ENCODE measurements at places on chromosomes 12 and 14. TPM values are rescaled to one million over a fixed set of nuclear protein-coding genes. Genes with fewer than 3 reads are reported as not detected.

GRCh38 chr12:79886917-79887519 lies 47.9 kb downstream of the PPP1R12A start:
- no peak for DNase-seq

- DNase-seq: no peak
Measured at GRCh38 chr14:89750281-89750755, 204.2 kb downstream of the EFCAB11 start.

DNA sequence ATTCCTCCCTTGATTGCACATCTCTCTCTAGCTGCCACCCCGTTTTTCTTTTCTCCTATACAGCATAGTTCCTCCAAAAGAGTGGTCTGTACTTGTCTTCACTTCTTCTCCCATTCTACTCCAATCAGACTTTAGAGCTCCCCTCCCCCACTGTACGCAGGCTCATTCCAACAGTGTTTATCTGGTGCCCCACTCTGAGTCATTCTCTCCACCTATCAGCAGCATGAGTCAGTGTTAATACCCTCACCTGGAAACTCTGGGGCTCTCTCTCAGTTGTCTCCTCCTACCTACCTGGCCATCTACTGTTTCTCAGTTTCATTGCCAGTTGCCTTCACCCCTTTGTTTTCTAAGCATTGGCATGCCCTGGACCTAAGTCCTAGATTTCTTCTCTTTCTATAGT lies 175.1 kb upstream of the ARHGAP5 start:
- DNase-seq: no peak

GRCh38 chr14:32009976-32010581 lies 67.0 kb upstream of the ARHGAP5 start:
- DNase-seq: no peak

DNA sequence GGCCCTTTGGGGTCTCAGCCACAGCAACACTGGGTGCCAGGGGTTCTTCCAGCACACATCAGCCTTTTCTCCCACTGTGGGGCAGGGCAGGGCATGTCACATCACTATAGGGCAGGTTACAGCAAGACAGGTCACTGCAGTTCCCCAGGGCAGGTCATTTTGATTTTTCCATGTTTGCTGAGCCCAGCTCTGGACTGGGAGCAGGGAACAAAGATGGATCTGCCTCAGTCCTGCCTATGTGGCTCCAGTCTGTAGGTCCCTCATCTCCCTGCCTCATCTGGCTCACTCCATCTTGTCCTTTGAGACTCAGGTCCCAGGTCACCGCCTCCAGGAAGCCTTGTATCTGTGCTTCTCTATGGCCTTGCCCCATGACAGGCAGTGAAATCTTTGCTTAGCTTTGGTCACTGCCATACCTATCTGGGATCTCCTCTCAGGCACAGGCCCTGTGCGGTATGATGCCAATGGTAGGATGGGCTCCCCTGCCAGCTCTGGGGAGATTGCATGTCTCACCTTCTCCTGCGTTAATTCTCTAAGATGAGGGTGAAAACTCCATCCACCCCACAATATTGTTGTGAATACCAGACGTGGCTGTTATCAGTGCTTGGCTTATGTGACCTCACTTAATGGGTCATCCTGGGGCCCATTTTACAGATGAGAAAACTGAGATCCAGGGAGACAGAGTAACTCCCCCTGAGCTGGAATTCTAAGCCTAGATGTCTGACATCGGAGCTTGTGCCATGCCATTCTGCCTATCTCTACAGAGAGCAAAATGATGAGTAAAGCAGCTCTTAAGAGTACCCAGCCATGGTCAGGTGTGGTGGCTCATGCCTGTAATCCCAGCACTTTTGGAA lies 1.5 kb downstream of the SERPINA6 start:
- no peak for DNase-seq

GRCh38 chr12:100234591-100235304 lies 32.1 kb downstream of the DEPDC4 start:
- no peak for DNase-seq

GRCh38 chr12:93813972-93814821 lies 137.0 kb downstream of the CRADD start:
- no peak for DNase-seq

DNA sequence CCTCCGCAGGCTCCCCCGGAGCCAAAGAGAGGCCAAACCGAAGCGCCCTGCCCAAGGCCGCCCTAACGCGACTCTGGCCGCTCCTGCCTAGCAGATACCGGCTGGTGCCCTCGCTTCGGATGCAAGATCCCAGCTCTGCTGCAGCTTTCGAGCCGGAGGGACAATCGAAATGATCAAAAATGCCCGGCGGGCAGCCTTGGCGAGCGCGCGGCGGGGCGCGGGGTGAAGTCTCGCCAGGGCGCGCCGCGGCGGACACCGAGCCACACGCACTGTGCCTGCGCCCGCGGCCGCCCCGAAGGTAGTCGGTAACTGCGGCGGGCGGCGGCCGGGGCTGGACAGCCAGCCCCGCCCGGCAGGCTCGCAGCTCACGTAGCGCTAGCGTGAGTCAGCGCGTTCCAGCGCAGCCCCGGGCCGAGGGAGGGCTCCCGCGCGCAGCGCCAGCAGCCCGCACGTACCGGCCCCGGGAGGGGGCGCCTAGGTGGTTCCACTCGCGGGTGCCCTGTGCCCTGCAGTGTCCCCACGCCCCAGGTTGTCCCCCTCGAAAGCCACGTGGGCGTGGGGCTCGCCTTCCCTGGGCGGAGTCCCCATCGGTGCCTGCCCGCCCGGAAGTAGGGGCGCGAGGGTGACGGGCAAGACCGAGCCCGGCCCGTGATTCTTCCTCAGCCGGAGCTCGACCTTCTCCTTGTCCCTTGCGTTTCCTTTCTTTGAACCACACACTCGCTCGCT lies 109.2 kb upstream of the EGLN3 start:
- DNase-seq: peak; percentile 89

- no peak for DNase-seq
Measured at GRCh38 chr12:9721394-9722092, 11.4 kb downstream of the CLECL1 start.

DNA sequence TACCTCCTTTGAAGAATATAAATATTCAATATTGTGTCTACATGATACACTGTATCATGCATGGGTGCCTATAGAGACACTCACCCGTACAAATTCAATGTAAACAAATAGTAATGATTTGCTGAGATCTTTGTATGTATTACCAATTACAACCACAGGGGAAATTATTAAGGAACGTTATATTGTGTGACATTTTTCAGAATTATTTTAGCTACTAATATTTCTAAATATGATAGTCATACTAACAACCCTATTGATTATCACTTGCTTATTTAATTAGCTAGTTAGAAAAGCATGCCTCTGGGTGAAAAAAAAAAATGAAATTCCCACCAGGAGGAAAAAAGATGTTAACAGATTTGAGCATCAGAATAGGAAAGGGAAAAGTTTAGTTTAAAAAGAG lies 2.1 kb downstream of the SOX5 start:
- no peak for DNase-seq

GRCh38 chr14:68627868-68628604 lies 164.8 kb downstream of the ZFP36L1 start:
- DNase-seq: peak; percentile 89

- no peak for DNase-seq
Measured at GRCh38 chr14:73238424-73238852, 1.1 kb downstream of the PAPLN start.

- DNase-seq: peak; percentile 84
Measured at GRCh38 chr14:65054471-65055085, 47.7 kb downstream of the MAX start.

GRCh38 chr12:29711381-29711780 lies 72.4 kb downstream of the TMTC1 start:
- DNase-seq: no peak

GRCh38 chr12:108129017-108129812 lies at the start of gene WSCD2:
Gene WSCD2, plus strand, starts transcription at chr12:108129288. Its CDS starts 66,545 bp downstream, at chr12:108195833.
- DNase-seq: no peak

GRCh38 chr12:12822886-12823285 lies 9.7 kb downstream of the DDX47 start:
- DNase-seq: no peak

DNA sequence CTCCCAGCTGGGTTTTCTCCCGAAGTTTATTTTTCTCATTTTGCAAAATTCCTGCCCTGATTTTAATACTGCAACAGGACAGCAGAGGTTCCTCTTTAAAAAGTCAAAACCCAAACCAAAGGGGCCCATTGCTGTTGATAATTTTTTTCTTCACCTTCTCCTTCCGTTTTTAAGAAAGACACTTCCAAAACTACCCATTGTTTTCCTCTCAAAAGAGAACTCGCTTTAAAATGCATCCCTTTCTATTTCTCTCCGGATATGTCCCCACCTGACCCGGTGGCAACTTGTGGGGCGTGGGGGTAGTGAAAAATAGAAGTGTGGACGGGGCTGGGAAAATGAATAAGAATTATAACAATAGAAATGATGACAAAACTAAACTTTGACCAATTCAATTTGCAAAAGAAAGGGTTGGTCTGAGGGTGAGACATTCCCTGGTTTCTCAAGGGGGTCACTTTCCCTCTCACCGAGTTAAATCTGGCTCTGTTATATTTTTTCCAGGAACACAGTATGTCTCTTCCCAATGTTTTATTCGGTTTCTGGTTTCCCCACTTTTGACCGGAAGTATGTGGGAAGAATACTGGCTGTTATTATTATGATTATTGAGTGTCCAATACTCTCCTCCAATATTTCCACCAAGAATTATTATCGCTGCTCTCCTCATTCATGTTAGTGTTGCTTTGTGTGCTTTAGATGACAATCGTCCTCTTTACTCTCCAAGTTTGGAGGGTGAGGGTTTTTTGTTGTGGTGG lies 4.1 kb upstream of the TBX5 start:
- no peak for DNase-seq

- no peak for DNase-seq
Measured at GRCh38 chr14:51783765-51784164, 76.6 kb upstream of the GNG2 start.

CNTN1 gene
- 1.5 TPM for polyA plus RNA-seq

ASCL1 gene
- polyA plus RNA-seq: not detected

TMPRSS12 gene
- not detected for polyA plus RNA-seq

LRRK2 gene
- 10.1 TPM for polyA plus RNA-seq

OTOGL gene
- polyA plus RNA-seq: 0.11 TPM

OSBPL8 gene
- polyA plus RNA-seq: 14.8 TPM

MSI1 gene
- polyA plus RNA-seq: 0.03 TPM

ANKS1B gene
- 0.22 TPM for polyA plus RNA-seq

AVPR1A gene
- 0.26 TPM for polyA plus RNA-seq

ETFBKMT gene
- 2.3 TPM for polyA plus RNA-seq

SLC22A17 gene
- polyA plus RNA-seq: 7.1 TPM

KRT83 gene
- not detected for polyA plus RNA-seq

SLC10A1 gene
- not detected for polyA plus RNA-seq

Data from spleen (tissue), 13 donors.